Pons (tissue), 1 donor: ENCODE measurements at places on chromosomes 16 and 17.

- DNase-seq, result no peak
Observed at GRCh38 chr17:42178817-42179216, 2.1 kb downstream of the KCNH4 start.

DNA sequence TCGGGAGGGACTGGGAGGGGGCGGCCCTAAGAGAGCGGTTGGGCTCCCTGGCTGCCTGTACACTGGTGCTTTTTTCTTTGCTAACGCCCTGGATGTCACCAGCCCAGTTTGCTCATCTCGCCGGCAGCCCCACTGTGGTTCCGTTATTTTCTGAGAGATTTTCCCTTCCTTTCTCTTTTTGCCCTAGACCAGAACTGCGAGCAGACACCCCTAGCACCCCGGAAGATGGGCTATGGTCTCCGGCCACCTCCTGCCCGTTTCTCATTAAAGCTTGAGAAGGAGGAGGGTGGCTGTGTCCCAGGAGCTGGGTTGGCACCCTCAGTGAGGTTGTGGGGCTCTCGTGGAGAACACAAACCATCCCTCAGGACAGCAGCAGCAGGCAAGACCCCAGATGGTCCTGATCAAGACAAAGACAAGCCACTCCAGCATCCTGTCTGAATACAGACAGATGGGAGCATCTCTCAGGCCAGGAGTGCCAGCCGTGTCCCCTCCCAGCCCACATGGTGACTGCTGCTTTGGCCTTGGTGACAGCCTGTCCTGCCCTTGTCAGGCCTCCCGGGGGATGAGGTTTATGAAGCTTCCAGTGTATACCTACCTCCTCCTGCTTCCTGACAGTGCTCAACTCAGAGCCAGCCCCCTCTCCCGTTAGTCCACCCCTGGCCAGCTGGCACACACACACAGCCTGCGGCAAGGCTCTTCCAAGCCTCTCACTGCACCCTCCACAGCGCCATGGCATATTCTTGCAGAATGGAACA is 77.2 kb downstream of the KCNJ12 start:
- no peak for DNase-seq

DNA sequence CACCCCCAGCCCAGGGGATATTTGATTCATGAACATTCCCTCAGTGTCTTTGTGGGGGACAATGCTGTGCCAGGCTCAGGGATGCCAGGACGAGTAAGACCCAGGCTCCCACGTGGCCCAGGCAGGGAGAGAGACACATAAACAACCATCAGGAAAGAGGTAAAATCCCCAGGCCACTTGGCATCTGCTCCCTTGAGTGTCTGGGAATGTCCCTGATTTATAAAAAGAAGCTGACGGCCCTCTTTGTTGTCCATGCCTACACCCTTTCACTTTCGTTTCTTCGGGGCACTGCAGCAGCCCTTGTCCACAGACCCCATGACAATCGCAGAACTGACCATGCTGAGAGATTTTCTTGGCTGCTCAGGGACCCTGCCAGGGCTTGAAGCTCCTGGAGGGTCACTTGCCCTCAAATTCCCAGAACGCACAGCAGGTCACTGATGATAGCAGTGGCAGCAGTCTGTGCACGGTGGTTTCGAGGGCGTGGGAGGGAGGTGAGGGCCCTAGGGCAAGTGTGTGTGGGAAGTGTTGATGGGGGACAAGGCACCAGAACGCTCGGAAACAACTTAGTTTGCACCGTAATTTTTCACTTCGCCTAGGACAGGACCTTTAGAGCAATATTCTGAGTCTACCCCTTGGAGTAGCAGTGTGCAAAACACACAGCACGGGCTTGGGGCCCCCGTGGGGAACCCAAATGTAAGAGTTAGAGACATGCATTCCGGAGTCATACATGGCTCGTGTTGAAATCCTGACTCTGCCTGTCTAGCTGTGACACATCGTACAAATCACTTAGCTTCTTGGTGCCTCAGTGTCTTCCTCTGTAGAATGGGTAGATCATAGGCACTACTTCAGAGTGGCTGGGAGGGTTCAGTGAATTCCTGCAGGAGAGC is 4.7 kb downstream of the NOD2 start:
- DNase-seq, result peak; percentile 74

- DNase-seq, result no peak
Observed at GRCh38 chr17:75553295-75554110, 28.0 kb downstream of the LLGL2 start.

GRCh38 chr17:44768505-44769142 is 9.8 kb downstream of the ADAM11 start:
- no peak for DNase-seq

DNA sequence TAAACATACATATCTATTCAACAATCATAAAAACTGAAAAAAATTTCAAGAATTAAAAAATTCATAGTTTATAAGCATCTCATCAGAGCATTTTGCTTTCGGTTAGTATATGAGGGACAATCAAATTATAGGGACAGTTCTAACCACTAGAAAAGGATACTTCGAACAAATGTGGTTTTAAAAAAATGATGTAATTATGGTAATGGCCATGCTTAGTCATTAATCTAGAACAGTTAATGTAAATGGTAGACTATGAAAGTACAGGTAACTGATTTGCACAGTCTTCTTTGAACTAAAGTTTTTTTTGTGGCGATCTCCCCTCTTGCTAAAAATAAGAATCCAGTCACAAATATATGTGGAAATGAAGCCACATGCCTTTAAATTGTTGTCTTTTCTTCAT is 63.5 kb upstream of the PHOSPHO1 start:
- no peak for DNase-seq

DNA sequence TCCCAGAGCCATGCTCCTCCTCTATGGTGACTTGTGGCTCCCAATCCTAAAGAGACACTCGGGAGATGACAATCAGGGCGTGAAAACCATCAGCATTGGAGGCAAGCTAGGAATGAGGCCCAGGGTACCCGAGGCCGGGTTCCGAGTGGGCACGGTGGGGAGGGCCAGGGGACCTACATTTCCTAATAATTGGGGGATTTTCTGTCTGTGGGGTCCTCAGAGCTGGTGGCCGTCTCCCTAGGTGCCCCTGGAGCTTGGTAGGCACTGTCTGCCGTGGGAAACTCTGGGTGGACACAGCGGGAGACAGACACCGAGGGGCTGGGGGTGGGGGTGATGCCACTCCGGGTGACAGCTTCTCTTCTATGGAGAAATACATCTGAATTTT is 312.5 kb upstream of the TNRC6C start:
- no peak for DNase-seq

DNA sequence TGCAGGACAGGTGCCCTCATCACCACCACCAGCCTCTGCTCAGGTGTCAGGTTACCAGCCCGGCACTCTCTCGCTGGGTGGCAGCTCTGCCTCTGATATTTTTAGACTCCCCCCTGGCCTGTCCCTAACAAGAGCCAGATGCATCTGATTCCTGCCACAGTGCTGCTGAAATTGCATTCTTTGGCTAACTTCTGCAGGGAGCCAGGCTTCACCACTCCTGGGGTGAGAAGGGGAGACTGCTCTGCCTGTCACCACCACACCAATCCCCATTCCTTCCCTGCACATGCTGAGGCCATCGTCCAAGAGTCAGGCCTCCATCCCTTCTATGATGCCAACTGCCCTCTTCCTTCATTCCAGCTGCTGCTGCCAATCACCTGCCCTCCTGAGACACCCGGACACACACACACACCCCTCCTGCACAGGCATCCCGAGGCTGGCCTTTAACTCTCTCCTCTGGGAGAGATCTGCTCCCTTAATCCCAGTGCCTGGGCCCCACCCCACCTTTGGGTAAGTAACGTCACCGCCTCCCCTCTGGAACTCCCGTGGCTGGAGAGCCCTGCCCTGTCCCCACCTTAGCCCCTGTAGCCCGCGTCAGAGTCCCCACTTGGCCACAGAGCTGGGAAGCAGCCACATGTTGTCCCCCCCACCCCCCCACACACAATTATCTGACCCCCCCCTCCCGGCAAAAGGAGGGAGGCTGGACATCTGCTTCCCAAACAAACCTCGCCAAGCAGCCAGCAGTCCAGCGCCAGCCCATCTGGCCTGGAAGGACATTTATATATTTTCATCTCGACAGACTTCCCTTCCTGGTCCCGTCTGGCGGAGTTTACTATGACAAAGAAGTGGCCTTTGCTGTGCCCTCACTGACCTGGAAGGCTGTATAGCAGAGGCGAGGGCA is 2.8 kb downstream of the EMP2 start:
- DNase-seq, result no peak

GRCh38 chr17:19391432-19391831 is 4.4 kb upstream of the MFAP4 start:
- no peak for DNase-seq

GRCh38 chr16:68436581-68436980 is 11.7 kb downstream of the SMPD3 start:
- no peak for DNase-seq

DNA sequence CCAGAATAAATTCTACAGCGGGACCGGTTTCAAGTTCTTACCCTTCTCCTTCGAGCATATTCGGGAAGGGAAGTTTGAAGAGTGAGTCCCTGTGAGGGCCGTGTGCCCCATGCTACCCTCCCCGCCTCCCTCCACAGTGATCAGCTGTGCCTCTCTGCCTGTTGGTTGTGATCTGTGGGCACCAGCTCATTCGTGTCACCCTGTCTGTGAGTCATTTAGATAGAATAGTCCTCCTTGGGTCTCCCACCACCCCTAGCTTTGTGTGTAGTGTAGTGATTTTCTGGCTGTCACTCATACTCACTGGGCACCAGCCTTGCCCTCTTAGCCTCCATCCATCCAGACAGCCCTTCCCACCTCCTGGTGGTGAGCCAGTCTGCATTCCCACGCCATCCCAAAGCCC is 15.0 kb upstream of the NAGLU start:
- no peak for DNase-seq

DNA sequence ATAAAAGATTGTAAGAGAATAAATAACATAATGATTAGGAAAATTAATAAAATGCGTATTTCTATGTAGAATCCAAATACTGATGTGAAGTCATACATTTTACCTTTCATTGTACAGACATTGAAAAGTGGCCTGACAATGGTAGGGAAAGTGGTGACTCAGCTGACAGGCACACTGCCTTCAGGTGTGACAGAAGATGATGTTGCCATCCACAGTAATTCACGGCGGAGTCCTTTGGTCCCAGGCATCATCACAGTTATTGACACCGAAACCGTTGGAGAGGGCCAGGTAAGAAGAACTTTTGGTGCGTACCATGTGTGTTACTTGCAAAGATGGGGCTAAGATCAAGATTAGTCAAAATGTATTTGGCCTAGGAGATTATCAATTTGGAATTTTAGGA is 232.8 kb downstream of the BCAS3 start:
- no peak for DNase-seq

DNA sequence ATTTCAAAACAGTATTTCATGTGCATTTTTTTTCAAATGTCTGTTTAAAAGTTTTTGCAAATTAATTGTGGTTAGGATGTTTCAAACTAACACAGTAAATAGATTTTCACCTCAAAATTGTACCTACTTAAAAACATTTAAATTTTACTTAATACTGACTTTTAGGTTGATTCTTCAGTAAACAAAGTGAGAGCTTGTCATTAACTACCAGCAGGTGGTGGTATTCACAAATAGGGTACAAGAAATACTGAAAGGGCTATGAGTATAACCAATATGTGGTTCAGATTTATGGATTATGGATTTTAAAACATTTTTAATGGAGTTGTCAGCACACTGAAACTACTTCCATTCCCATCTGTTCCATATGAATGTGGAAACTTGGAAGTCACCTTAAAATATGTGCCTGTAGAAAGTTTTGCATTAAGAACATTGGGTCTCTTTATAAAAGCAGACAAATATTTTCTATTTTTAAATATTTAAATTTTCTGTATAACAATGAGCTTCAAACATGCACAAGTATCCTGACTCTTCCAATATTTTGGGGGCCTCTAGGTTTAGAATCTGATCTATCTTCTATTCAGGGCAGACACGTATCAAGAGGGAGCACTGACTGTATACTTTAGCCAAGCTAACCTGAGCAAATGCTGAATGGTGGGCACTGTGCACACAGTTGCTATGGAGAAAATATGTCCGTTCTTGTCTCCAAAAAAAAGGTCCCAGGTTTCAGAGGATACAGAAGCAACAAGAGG is 155.6 kb downstream of the SNX11 start:
- DNase-seq, result no peak

DNA sequence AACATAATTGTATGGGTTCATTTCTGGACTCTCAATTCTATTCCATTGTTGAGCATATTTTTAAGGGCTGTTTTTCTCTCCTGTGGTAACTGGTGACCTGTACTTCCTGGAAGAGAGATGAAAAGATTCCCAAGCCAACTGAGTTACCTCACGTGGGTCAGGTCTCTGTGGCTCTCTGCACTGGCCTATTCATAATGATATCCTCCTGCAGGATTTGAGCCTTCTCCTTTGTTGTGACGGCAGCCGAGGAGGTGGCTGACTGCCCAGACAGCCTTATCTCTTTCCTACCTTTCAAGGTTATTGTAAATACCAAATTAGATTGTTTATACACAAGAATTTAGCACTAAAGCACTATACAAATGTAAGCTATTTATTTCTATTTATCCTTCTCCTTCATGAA is 2.7 kb upstream of the ACE start:
- DNase-seq, result no peak

GRCh38 chr16:25158401-25158800 is 46.9 kb downstream of the LCMT1 start:
- no peak for DNase-seq

DNA sequence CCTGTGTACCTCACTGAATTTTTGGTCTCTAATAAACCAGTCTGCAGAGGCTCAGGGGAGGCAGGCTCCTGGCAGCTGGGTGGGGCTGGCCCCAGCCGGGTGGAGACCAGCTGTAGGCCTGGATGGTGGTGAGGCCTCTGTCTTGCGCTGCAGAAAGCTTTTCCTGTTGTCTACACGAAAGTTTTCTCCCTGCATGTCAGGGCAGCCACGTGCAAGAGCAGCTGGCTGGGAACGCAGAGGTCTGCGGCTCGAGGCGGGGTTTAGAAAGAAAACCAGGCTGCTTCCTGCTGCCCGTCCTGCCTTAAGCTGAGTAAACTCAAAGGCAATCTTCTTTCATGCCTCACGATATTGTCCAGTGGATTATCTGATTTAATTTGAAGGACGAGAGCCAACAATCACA is 2.4 kb downstream of the SERPINF1 start:
- peak; percentile 43 for DNase-seq

DNA sequence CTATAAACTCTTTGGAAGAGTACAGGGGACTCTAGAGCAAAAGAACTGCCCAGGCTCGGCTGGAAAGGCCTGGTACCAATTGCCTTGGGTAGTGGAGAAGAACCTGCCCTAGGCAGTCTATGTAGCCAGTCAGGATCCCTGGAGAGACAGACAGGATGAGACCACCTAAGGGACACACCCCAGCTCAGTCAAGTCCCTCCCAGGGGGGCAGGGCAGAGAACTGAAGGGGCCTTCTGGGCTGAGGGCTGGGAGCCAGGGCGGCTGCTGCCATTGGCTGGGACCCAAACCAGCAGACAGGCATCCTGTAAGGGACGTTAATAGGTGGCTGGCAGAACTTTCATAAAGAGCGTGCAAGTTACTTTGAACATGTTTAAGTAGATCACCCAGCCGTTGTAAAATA is 12.8 kb upstream of the SLC38A8 start:
- no peak for DNase-seq
